Stimulated activated CD4-positive, alpha-beta T cell treated with anti-CD3 and anti-CD28 coated beads, Interleukin-2, amount 100 ng/mL, for 24 hours (primary cell): ENCODE measurements at places on chromosomes 4 and X.

DNA sequence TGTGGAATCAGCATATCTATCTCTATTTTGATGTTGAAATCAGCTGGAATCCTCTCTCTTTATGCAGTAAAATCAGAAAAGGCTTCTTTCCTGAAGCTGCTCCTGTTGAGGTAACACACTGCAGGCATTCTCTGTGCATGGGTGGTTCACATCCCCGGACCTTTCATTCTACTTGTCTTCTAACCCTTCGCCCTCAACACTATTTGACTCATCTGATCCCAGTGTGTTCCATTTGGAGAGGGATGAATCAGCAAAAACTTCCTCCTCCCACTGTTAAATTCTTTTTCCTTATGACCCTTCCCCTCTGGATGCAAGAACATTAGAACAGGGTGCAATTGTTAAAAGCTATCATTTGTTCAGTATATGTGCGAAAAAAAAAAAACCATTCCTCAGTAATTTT is 67.4 kb downstream of the RNF150 start:
- DNase-seq = no peak

- no peak for DNase-seq
Measured at GRCh38 chr4:79927931-79928330, 145.1 kb downstream of the ANTXR2 start.

DNA sequence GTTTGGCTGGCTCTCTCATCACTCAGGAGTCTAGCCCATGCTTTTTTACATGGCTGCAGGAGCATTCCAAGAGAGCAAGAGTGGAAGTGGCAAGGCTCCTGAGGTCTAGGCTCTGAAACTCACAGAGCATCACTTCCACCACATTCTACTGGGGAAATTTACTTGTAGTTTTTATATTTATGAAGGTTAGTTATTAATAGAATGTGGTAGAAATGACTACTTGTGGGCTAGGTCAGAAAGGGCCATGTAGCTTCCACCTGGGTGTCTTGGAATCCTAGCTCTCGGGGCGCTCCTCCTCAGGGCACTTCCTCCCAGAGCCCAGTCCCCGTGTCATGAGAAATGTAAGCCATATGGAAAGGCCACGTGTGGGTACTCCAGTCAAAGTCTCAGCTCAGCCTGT is 127.0 kb upstream of the CASK start:
- DNase-seq = no peak

- no peak for DNase-seq
Measured at GRCh38 chr4:71553605-71554004, 214.8 kb downstream of the SLC4A4 start.

DNA sequence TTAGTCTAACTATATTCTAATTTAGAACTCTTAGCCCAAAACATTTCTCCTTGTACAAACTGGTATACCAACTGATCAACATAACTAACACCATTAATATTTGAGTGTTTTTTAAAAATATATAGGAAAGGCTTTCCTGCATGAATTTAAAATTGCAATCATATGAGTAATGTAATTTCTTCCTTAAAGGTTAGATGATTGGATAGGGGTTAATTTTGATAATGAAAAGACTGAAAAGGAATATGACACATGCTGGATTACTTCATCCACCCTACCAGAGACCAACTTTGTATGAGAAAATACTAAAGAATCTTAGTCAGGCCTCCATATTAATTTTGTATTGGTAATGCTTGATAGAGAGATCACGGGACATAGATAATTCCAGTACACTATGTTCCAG is 25.1 kb upstream of the PLS3 start:
- no peak for DNase-seq

DNA sequence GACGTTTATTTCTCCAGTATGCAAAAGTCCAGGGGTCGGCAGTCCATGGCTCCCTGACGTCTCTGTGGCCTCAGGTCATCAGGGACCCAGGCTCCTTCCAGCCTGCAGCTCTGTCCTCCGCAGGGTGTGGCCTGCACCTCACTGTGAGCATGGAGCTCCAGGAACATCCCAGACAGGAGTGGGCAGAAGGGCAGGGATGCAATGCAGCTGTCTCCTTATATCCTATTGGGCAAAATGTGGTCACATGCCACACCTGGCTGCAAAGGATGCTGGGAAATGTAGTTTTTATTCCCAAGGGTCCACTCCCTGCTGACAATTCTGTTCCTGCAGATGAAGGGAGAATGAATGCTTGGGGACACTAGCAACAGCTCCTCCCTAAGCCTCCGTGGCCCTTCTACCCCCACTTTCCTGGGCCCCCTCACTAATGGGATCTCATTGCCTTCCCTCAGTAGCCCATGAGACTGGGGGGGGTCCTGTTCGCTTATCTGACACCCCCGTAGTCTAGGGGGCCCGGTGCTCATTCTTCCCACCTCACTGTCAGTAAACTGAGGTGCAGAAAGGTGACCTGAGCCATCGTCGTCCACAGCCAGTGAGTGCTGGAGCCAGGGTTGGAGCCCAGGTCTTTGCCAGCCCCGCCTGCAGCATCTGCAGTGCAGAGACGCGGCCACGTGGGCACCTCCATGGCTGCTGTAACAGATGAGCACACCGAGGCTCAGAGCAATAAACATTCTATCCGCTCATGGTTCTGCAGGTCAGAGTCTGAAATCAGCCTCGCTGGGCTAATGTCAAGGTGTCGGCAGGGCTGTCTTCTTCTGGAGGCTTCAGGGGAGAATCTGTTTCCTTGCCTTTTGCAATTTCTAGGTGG is 5.9 kb upstream of the GRPEL1 start:
- no peak for DNase-seq

GRCh38 chrX:21806691-21807090 is 32.7 kb upstream of the MBTPS2 start:
- DNase-seq = no peak

GRCh38 chrX:789096-789495 is 158.5 kb downstream of the SHOX start:
- DNase-seq = no peak

- no peak for DNase-seq
Measured at GRCh38 chr4:79682161-79682560, 274.1 kb upstream of the GK2 start.

DNA sequence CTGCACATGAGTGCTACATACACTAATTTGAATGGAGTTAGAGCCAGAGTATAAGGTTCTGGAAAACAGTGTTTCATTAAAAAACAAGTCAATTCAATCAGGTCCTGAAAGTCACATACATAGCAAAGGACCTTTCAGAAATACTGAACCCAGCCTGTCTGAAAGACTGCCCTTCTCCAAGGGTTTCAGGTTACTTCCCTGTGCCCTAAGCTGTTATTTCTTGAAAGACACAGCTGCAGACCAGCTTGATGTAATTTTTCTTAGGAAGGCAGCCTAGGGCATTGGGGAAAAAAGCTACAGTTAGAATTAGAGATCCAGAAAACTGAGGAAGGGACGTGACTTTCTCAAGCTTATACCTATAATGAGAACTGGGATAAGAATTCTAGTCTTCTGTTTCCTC is 155.9 kb upstream of the MAOA start:
- no peak for DNase-seq

- no peak for DNase-seq
Measured at GRCh38 chr4:135548711-135549110, 1347.1 kb upstream of the PABPC4L start.

GRCh38 chr4:63814171-63814964 is 594.9 kb downstream of the TECRL start:
- DNase-seq = no peak

GRCh38 chr4:41432881-41433280 is 105.1 kb upstream of the LIMCH1 start:
- DNase-seq = no peak

- no peak for DNase-seq
Measured at GRCh38 chrX:650324-650723, 19.7 kb downstream of the SHOX start.

DNA sequence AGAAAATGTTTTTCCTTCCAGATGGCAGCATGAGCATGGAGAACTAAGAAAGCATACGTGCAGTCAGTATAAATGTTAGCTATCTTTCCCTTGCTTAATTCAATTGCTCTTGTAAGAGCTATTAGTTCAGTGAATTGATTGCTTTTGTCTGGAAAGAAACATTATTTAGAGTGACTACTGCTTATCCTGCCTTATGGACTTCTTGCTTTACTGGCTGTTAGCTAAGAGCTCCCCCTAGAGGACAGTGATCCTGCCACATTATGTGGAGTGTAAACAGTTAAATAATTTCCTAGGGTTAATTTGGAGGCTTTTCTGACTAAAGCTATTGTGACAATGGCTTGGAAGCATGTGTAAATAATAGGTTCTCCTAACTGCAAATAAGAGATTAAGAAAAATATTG is 1402.4 kb downstream of the FAM133A start:
- DNase-seq = no peak

DNA sequence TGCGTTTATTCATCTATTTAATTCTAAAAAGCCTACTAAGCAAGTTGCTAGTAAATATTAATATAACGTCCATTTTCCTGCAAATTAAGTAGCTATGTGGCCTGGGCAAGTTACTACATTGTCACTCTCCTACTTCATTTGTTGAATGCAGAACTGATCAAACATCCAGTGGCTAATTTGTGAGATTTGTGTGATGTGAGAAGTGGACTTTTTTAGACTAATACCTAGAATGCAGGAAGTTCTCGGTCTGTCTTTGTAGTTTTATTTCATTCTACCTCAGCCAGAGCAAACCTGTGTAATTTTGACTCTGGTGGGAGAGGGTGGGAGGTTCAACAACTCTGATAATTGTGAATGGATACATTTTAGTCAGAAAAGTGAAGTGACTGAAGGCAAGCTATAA is 840 bp downstream of the GUF1 start:
- no peak for DNase-seq

DNA sequence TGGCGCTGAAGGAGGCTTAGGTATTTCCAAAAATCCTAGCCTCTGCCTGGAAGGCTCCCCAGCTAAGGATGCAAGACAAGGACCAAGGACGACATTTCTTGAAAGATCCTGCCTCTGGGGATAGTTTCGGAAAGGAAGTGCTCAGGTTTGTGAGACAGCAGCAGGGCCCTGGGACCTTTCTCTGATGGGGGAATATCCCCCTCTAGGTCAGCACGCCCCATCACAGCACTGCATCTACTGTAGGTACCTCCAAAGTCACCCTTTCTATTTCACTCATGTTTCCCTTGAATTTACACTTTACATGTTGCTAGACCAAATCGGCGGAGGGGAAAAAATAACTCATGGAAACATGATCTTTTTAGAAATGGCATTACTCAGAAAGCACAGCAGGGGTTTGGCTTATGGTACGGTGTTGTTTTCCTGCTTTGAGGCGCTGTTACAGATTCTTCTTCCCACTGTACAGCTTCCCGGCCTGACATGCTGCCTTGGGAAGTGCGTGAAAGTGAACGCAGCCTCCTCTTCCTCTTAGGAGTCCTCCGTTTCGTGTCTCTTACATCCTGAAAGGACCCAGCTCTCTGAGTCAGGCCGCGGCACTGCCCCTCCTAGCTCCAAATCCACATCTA is 77.2 kb upstream of the DHRSX start:
- no peak for DNase-seq

GRCh38 chr4:88618782-88619485 is 26.7 kb downstream of the HERC3 start:
- DNase-seq = no peak

DNA sequence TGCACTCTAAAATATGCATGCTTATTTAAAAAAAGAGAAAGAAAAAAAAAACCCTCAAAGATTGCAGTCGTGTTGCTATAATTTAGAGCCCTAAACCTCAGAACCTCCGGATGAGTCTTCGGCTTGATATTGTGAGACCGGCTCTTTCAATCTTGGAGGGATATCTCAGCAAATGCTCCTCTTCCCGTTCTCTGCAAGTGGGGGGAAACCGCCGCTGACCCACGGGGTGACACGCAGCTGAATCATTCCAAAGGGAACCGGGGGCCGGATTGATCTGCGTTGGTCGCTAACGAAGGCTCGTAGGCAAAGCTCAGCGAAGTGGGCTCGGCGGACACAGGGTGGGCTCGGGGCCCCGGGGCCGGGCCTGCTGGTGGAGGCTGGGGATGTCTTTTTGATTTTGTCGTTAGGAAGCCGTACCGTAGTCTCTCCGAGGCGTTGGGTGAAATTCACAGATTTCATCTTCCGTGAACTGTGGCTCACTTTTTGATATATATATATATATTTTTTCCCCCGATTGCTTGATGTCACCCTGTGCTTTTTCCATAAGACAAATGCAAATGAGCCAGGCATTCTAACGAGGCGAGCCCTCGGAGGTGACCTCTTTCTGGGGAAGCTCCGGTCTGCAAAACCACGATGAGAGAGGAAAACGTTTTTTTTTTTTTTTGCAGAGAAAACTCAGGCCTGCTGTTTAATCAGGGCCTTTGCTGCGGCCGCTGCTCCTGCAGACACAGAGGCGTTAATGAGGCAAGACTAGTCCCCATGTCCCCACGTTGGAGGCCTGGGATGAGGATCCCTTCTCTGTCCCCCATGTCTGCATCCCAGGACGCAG is 110.7 kb upstream of the PPP2R3B start:
- DNase-seq = no peak

- DNase-seq = no peak
Measured at GRCh38 chrX:45768666-45769236, 568.1 kb upstream of the DIPK2B start.

- no peak for DNase-seq
Measured at GRCh38 chr4:153005899-153006381, 69.8 kb downstream of the FHDC1 start.

GRCh38 chr4:87961993-87962392 is 13.5 kb upstream of the SPP1 start:
- DNase-seq = no peak

DNA sequence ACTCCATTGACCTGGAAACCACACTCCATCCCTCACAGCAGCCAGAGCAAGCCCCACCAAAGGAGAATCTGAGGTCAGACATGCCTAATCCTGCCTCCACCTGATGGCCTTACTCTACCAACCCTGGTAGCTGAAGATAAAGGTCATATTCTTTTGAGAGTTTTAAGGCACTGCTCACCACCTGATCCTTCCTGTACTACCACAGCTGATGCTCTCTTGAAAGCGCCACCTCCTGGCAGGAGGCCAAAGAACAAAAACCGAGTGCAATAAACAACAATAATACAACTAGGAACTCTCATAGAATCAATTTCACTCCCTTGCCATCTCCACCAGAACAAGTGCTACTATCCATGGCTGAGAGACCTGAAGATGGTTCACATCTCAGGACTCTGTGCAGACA is 301.6 kb downstream of the NAF1 start:
- no peak for DNase-seq

DNA sequence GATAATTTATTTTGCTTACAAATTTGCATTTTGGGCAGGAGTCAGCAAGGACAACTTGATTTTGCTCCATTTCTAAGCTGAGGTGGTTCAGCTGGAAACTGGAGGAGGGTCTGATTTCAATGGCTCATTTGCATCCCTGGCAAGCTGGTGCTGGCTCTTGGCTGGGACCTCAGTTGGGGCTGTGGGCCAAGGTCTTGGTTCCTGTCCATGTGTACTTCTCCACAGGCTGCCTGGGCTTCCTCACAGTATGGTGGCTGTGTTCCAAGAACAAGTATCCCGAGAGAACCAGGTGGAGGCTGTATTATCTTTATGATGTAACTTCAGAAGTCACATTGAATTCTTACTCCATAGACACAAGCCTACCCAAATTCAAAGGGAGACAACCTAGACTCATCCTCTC is 77.0 kb upstream of the STX18 start:
- no peak for DNase-seq

GRCh38 chr4:145490361-145490760 is 8.7 kb downstream of the SMAD1 start:
- no peak for DNase-seq
